ENCODE measurements at places on chromosomes 11 and 22.

DNA sequence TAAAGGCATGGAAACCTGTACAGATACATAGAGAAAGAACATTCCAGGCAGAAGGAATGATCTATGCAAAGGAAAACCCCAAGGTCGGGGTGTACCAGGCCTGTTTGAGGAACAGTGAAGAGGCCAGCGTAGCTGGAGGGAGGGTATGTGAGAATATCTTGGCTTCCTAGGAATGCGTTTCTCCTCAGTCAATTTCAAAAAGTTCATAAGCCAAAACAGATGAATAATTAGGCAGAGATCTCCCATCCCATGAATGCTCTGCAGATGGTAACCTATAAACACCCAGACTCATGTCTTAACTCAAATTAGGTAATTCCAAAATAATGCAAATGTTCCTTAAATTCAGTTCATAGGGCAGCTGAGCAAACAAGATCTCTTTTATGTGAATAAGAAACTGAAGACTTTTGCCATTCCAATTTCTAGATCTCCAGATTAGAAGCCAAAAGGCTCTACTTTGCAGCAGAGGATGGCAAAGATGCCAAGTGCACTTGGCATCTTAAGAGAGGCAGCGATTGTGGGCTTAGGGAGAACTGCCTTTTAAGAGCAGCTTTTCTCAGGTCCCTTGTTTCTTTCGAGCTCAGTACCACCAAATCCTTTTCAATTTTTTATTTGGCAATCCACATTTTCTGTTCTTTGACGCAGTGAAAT lies 13.2 kb downstream of the FAM118B start:
- no peak for DNase-seq

- no peak for DNase-seq
These were observed 65.5 kb downstream of the BMAL1 start for GRCh38 chr11:13343067-13343466.

GRCh38 chr11:27904358-27905055 lies 203.4 kb downstream of the KIF18A start:
- DNase-seq, result no peak

DNA sequence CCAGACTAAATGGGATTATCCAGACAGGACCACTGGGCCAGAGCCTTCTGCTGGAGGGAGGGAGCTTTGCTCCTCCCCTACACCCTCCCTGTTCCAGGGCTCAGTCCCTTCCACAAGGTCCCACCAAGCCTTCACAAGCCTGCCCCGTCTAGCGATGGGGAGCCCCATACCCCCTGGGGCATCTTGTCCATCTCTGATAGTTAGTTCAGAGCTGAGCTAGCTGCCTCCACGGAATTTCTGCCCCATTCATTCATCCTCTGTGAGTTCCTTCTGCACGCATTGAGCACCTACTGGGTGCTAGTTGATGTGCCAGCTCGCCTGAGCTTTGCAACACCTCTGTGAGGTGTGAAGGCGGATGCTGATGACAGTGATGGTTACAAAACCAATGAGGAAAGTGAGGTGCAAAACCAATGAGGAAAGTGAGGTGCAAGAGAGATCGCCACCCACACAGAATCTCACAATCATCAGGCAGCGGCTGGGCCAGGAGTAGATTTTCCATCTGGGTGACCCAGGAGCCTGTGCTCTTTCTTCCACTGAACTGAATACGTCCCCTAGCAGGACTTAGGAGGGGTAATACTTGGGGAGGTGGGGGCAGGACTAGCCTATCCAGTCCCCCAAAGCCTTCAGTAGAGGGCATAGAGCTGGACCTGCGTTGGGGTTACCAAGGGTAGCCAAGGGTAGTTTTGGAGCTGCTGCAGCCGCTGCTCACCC lies 21.5 kb upstream of the CBX7 start:
- DNase-seq, result no peak

GRCh38 chr11:30089921-30090320 lies 73.1 kb upstream of the KCNA4 start:
- no peak for DNase-seq

DNA sequence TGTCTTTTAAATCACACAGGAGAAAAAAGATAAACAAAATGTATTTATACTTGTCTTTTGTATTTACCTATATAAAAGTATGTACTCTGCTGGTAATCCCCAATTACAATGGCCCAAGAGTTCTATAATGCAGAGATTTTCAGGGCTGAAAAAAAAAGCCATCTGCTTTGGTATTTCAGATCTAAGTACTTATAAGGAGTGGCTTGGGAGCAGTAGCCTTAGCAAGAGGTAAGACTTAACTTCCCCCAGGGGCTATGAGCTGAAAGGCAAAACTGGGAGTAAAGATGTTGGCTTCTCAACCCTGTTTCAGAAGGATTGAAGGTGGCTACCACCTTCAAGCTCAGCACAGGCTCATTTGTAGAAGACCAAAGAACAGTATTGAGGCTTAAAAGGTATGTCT lies 35.3 kb upstream of the EP300 start:
- no peak for DNase-seq

GRCh38 chr11:31767066-31767465 lies 44.1 kb downstream of the PAX6 start:
- DNase-seq, result no peak

DNA sequence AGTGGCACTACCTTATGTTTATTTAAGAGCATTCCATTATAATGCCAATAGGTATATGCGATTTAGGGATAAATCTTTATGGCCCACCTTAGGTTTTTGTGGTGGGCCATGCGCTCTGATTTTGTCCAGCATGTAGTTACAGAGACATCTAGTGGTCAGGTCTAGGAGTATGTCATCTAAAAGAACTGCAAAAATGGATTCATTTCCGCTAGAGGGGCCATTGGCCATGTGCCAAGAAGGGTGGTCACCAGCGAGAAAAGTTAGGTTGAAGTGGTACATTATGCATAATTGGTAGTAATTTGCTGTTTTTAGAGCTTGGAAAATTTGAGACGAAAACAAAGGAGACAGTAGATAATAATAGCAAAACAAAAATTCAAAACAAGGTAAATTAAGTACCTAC lies 27.7 kb downstream of the LRRC4C start:
- DNase-seq, result no peak
